ENCODE measurements at places on chromosomes 7 and 10.

- DNase-seq, result peak; percentile 58
Measured at GRCh38 chr10:110783509-110784107, 88.1 kb upstream of the PDCD4 start.

- peak; percentile 11 for DNase-seq
Measured at GRCh38 chr7:7944619-7945282, 23.8 kb upstream of the GLCCI1 start.

- no peak for DNase-seq
Measured at GRCh38 chr10:6543431-6544005, 36.6 kb downstream of the PRKCQ start.

GRCh38 chr7:112010994-112011393 lies 195.2 kb downstream of the DOCK4 start:
- no peak for DNase-seq

DNA sequence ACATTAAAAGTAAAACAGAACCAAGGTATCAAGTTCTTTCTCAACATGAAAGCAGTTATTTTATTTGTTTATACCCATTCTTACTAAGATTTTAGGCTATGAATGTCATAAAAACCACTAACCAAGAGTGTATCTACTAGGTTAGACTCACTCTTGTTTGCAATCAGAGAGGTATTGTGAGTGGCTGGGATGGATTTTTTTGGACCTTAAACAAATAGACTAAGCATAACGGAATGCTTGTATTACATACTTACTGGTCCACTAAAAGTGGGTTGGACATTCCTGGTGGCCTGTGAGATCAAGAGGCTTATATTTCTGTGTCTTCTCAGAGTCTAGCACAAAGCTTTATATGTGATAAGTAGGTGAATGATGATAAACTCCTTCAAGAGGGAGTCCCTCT lies 32.6 kb upstream of the CBLL1 start:
- no peak for DNase-seq

DNA sequence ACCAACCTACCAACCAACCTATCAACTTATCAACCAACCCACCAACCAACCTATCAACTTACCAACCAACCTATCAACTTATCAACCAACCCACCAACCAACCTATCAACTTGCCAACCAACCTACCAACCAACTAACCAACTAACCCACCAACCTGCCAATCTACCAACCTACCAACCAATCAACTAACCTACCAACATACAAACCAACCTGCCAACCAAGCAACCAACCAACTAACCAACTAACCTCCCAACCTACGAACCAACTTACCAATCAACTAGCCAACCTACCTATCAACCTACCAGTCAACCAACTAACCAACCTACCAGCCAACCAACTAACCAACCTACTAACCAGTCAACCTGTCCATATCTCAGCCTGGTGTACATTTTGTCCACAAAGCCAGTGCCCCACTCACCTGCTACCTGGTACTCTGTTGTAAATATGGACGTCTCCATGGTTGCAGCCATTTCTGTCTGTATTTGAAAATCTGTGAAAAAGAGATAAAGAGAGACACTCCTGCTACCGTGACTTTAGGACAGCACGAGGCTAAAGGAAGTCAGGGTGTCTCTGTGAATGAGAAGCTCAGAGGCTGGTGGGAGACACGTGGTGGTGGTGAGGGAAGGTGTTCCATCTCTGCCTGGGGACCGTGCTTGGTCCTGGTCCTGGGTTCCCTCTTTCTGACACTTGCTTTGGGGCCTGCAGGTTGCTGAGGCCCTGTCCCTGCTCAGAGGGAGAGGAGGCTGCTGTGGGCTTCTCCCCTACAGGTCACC lies 41.9 kb upstream of the IL15RA start:
- no peak for DNase-seq

- DNase-seq, result no peak
Measured at GRCh38 chr7:75604408-75604807, 112.3 kb downstream of the SPDYE5 start.

DNA sequence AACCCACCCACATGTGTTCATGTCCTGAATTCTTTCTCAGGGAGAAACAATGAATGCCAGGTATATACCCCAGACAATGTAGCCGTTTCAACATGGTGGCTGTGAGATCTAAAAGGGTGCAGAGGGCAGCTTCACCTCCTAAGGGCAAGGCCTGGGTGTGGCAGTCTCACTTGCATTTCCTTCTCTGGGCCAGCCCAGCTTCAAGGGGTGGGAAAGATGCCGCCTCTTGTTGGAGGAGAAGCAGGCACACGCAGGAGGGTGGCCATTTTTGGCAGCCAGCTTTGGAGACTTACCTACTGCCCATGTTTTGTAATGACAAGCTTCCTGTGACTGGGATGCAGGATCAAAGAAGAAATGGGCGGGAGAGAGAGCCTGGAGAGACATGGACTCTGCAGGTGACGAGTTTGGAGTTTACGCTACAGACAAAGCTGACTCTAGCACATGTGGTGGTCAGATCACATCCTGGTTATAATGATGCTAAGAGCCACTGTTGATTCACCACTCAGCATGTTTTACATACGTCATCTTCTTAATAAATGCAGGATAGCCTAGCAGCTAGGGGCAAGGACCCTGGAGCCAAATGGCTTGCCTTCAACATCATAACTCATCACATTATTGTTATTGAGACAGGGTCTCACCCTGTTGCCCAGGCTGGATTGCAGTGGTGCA lies 116.6 kb downstream of the ANLN start:
- DNase-seq, result no peak

- DNase-seq, result no peak
Measured at GRCh38 chr7:114422507-114423501, 8.2 kb downstream of the FOXP2 start.

- DNase-seq, result no peak
Measured at GRCh38 chr10:12842310-12842709, 159.2 kb downstream of the CCDC3 start.

DNA sequence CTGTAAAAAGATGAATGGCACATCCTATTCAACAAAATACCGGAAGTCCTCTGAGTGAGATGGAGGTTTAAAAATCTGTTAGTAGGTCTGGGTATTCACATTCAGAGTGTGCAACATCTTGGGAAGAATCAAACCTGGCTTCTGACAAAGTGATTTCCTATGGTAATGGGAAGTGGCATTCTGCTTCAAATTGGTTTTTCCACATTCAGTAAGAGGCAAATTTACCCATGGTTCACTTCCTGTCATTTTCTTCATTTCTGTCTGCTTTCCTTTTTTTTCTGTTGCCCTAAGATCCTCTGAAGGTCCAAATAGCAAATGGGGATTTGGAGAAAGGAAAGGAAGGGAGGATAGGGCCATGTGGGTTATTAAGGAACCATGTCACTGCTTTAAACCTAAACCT lies 218.3 kb downstream of the DOCK4 start:
- no peak for DNase-seq

DNA sequence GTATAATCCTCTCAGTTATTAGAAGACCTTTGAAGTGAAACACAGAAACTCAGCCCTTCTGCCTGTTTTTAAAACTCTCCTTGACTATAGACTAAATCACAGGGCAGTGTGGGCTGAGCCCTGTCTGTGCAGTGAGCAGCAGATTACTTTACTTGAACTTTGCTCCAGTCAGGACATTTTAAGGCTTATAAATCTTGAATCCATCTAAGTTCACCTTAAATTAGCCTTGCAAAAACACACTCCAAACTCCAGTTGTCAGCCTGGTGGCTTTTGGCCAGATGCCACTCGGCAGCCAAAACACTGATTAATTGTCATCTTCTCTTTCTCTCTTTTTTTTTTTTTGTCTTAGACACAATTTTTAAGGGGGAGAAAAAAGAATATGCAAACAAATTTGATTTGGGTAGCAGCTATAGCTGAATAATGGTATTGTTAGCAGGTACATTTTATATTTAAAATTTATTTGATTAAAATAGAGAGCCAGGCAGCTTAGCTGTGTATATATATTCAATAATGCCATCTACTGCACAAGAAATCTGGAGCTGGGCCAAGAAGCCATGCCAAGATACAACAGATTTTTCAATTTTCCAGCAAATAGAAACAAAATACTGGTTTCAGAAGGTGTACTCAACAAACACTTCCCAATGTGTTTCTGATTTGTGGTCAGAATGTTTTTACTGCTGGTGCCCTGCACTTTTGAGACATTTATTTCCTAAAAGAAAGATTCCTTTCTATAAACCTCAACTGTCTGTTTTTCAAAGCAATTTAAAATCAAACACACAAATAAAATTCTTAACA lies 247.7 kb downstream of the TFEC start:
- DNase-seq, result no peak

DNA sequence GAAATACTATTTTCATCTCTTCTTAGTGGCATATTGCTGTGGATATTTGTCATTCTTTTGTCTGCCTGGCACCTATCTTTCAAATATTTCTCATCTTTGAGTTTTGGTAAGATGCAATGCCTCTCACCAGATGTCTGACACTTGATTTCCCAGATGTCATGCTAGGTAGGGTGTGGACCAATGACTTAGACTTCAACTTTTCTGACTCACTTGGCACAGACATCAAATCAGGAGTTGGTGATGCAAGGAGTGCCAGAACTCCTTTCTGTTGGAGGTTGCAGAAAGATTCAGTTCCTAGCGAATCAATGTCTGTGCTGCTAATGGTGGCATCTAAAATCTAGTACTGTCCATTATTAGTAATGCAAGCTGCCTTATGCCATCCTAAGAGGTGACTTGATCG lies 216.9 kb upstream of the FERD3L start:
- DNase-seq, result no peak

- no peak for DNase-seq
Measured at GRCh38 chr10:11993834-11994468, 48.7 kb downstream of the UPF2 start.

- DNase-seq, result no peak
Measured at GRCh38 chr7:72445075-72445474, 32.9 kb upstream of the CALN1 start.

DNA sequence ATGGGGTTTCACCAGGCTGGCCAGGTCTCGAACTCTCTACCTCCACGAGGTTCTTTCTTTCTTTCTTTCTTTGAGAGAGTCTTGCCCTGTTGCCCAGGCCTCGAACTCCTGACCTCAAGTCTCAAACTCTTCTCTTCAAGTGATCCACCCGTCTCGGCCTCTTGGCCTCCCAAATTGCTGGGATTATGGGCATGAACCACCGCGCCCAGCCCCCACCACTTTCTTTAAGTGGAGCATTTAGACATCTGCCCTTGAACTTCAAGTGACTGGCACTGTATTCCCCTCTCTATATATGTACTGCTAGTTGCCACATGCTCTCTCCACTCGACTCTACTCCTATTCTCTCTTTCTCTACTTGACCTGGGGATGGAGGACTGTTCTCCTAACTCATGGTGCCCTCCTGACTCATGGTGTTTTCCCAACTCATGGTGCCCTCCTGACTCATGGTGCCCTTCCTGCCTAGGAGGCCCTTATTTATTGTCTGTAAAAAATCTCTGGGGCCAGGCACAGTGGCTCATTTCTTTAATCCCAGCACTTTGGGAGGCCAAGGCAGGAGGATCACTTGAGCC lies 19.3 kb upstream of the ACHE start:
- no peak for DNase-seq

DNA sequence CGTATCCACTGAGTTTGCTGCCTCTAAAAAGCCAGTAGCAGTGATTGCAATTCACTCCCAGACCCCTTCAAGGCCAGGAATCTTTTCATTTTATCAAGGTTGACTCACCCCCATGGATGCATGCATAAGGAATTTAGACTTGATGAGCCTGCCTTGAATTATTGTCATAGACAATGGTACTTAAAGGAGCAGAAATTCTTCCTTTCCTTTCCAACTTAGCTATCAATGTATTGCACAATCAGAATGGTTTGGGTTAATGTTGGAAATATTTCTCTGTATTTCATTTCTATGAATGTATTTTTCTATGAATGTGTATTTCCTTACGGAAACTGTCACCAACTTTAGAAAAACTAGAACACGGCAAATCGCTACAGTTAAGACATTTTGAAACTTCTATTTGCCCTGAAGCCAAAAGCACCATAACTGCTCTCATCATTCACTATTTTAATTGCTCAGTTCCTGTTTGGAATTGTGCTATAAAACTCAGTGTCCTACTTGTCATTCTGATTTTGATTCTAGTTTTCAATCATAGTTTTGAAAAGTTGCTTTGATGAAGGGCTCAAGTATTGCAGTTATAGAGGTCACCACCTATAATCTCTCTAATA lies 355.7 kb upstream of the AKR1E2 start:
- no peak for DNase-seq
